Stomach (tissue), 19 donors: ENCODE measurements at places on chromosomes 4 and X. TPM values are rescaled to one million over a fixed set of nuclear protein-coding genes. Genes with fewer than 3 reads are reported as not detected.

Gene MAD2L1
- polyA plus RNA-seq, result 10.1 TPM

Gene CXCL3
- polyA plus RNA-seq, result 18.5 TPM

Gene ASB11
- polyA plus RNA-seq, result 1.9 TPM

Gene CENPE
- 1.3 TPM for polyA plus RNA-seq

Gene POU3F4
- not detected for polyA plus RNA-seq

Gene NKX6-1
- polyA plus RNA-seq, result not detected

Gene TEX11
- polyA plus RNA-seq, result 1.6 TPM

Gene HSFX3
- not detected for polyA plus RNA-seq

Gene SOD3
- polyA plus RNA-seq, result 8.8 TPM

Gene CXorf65
- polyA plus RNA-seq, result not detected

Gene ACE2
- polyA plus RNA-seq, result 0.25 TPM
